Activated CD8-positive, alpha-beta memory T cell treated with anti-CD3 and anti-CD28 coated beads for 48 hours (primary cell): ENCODE measurements at places on chromosomes 1 and 21.

DNA sequence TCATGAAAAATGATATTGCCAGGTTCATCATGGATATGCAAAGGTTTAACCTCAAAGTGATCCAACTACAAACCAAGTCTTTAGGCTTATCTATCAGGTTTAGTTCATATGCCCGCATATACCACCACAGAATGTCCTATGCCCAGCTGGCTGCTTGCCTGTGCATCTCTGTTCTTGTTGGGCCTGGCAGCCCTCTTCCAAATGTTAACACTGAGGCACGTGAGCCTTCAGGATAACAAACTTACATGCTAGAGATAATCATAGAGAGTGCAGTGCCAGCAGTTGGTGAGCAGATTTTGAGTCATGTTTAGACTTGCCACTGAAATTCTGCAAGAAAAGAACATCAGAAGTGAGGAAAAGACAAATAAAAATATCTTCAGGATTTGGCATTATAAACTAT lies 607.9 kb upstream of the TMPRSS15 start:
- DNase-seq, result no peak

DNA sequence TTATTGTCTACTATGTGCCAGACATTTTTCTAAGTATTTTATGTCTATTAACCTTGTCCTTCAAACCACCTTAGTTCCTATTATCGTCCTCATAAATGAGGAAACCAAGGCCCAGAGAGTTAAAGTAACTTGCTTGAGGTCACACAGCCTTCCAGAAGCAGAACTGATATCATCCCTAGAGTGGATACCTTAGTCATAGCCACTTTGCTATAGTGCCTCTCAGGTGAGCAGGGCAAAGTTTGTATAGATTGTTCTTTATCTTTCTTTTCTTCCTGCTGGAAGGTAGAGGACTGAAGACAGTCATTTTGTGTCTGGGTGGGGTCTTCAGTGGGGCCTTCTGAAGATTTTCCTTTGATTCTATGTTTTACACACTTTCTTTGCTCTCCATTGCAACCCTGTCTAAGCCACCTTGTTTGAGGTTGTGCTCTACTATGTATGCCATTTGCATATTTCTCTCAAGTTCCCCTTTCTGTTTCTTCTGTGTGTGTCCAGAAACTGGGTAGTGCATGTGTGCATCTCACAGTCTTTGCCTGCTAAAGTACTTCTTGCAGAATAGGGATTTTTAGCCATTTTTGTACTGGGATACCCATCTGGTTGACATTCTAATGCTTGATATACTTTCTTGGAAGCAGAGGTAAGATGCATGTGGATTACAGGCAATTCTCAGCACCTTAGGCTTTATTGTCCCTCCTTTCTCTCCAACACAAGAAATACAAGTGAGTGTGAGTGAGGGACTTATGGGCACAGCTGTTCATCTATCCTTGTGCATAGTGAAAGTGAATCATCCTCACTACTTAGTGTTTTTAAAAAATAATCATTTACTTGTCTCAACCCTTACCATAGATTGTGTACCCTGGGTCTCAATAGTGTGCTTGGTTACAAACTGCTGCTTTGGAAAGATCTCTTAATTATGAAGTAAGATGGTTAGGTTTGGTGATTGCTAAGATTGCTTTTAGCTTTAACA lies 207.6 kb upstream of the HMCN1 start:
- DNase-seq, result no peak

GRCh38 chr1:21022279-21023040 lies 154.2 kb downstream of the EIF4G3 start:
- DNase-seq, result no peak

- no peak for DNase-seq
Observed at GRCh38 chr1:33377756-33378155, 53.1 kb downstream of the PHC2 start.

DNA sequence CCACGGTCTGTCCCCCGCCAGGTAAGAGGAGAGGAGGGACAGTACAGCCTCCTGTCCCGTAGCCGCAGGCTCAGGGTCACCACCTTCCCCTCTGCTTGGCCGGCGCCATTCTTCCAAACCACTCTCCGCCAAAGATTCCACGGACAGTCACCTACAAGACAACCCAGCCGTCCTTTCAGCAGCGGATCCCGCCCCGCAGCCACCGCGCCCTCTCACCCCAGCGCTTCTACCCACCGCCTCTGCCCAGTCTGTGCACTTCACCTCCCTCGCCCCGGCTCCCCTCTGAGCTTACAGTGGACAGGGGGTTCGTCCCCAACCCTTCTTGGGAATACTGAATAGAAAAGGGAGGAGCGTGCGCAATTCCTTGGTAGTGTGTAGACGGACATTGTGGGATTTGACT lies 319.6 kb downstream of the FAM72C start:
- no peak for DNase-seq

DNA sequence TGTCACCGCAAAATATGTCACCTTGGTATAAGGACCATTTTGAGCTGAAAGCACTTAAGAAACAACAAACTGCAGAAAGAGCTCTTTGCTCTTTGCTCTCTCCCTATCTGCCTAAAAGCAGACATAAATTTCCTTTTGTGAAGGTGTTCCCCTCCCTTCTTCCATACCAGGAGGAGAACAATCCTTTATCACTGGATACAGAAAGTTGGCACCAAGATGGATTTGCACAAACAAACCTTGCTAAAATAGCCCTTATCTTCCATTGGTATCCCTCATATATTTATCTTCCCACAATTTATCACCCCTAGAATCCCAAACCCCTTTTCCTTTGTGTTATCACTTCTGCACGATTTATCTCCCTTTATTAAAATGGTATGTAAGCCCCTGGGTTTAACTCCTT lies 51.4 kb downstream of the DPYD start:
- no peak for DNase-seq

DNA sequence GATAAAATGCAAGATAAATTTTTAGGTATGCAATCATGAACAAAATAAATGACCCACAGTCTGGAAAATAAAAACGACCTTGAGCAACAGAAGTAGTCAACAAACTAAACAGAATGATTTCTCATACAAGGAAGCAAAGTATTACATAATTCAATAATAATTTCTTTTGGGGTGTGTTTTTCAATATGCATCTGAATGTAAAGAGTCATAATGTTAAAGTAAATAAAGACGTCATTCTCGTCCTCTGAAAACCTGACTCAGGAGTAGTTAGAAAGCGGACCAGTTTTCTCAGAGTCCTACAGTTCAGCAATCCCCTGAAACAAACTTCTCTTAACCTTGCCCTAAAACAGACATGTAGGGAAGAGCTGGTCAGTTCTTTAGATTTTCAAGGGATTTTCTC lies 18.6 kb downstream of the CDC42BPA start:
- DNase-seq, result no peak

GRCh38 chr1:47774986-47775834 lies 222.0 kb downstream of the TRABD2B start:
- DNase-seq, result no peak

DNA sequence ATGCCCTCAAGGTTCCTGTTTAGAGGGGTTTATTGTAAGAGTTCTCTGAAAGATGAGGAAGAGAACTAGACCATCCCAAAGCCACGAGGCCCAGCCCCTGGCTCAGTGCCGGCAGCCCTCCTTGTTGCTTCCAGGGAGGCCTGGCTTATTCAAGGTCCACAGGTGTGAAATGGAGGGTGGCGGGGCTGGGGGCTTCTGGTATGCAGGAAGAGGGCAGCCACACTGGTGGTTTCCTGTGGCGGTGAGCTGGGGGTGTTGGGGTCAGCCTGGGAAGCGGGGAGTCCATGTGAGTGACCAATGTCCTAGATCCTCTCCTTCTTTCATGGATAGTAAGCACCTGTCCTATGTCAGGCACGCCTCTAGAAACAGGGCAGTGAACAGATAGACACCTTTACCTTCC lies 138.2 kb downstream of the CAMTA1 start:
- DNase-seq, result no peak

GRCh38 chr1:59682396-59683080 lies 132.2 kb upstream of the HOOK1 start:
- no peak for DNase-seq

GRCh38 chr1:15260418-15261154 lies 13.6 kb downstream of the FHAD1 start:
- no peak for DNase-seq

GRCh38 chr1:226128487-226129075 lies 58.0 kb downstream of the ACBD3 start:
- DNase-seq, result no peak

- peak; percentile 99 for DNase-seq
Observed at GRCh38 chr1:85259118-85259911, at the start of gene C1orf52. Gene C1orf52 (minus strand): TSS chr1:85259662. CDS start chr1:85259633, 29 bp downstream.

DNA sequence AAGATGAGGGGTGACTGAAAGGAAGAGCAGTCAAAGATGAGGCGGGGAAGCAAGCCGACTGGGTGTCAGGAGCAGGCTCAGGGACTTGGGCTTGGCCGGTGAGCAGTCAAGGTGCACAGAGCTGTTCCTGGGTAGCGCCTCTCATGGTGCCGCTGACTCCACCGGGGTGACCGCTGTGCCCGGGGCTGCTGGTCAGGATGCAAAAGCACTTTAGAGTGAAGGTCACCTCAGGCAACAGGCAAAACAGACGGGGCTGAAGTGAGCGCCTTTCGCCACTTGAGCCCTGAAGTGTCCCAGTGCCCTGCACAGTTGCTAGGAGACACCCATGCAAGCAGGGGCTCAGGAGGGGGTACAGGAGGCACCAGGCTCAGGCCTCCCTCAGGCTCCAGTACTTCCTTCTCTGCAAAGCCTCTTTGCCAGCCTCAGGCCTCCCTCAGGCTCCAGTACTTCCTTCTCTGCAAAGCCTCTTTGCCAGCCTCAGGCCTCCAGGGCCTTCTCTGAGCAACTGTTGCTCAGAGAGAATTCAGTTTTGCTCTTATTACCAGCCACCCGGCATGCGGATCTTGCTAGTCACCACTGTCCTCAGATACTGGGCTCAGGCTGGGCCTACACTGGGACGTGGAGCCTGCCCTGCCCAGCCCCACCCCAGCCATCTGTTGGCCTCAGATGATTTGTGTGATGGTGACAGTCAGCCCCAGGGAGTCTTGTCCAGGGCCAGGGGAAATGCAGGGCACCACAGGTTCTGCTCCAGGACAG lies 99.7 kb upstream of the IRF2BP2 start:
- DNase-seq, result no peak

DNA sequence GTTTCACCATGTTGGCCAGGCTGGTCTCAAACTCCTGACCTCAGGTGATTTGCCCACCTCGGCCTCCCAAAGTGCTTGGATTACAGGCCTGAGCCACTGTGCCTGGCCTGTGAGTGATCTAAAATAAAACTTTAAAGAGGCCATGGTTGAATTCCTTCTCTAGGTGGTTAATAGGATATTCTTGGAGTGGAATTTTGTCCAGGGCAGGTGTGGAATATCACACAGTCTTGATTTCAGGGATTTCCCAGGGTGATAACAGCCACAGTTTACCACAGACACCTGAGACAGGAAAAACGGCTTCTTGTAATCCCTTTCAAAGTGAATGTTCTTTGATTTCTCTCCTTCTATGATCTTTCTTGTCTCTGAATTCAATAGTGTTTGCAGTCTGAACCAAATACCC lies 32.1 kb upstream of the C1orf21 start:
- no peak for DNase-seq

DNA sequence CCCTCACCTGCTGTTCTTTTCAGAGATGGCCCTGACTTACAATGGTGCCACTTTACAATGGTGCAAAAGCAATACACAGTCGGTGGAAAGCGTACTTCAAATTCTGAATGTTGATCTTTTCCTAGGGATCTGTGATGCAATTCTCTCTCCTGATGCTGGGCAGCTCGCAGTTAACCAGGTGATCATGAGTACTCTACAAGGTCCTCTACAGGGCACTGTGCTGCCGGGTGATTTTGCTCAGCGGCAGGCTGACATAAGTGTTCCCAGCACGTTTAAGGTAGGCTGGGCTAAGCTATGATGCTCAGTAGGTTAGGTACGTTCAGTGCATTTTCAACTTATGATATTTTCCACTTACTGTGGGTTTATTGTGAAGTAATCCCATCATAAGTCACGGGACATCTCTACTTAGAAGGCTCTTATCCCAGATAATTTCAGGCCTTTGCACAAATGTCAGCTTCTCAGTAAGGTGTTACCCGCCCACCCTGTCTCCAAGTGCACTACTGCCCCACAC lies 126.5 kb downstream of the KCNN3 start:
- no peak for DNase-seq

- no peak for DNase-seq
Observed at GRCh38 chr1:119467857-119468668, 38.9 kb upstream of the HSD3B1 start.

GRCh38 chr1:36446271-36446670 lies 4.0 kb downstream of the OSCP1 start:
- DNase-seq, result no peak

DNA sequence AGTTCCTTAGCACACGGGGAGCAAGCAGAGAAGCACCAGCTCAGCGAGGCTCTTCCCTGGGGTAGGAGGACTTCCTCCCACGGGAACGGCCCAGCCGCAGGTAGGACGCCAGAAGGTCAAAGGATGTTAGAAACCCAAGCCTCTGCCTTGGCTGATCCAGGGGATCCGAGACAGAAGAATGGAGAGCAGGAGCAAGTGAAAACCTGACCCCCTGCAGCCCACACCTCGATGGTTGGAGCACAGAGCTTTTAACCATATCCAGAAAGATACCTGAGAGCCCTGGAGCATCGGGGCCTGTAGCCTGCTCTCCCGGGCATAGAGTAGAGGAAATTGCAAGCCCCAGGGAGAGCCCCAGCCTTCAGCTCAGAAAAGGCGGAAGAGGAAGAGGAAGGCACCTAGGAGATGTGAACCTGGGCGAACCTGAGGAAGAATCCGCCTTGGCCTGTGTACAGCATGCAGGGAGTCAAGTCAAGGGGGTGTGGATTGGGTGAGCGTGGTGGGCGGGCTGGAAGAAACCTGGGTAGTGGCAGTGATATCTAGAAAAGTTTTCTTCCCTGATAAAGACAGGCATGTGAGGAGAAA lies 76.3 kb downstream of the PSMG1 start:
- no peak for DNase-seq

GRCh38 chr1:99623554-99623953 lies 22.4 kb upstream of the PALMD start:
- no peak for DNase-seq

GRCh38 chr1:27606708-27607238 lies 2.8 kb upstream of the AHDC1 start:
- no peak for DNase-seq

DNA sequence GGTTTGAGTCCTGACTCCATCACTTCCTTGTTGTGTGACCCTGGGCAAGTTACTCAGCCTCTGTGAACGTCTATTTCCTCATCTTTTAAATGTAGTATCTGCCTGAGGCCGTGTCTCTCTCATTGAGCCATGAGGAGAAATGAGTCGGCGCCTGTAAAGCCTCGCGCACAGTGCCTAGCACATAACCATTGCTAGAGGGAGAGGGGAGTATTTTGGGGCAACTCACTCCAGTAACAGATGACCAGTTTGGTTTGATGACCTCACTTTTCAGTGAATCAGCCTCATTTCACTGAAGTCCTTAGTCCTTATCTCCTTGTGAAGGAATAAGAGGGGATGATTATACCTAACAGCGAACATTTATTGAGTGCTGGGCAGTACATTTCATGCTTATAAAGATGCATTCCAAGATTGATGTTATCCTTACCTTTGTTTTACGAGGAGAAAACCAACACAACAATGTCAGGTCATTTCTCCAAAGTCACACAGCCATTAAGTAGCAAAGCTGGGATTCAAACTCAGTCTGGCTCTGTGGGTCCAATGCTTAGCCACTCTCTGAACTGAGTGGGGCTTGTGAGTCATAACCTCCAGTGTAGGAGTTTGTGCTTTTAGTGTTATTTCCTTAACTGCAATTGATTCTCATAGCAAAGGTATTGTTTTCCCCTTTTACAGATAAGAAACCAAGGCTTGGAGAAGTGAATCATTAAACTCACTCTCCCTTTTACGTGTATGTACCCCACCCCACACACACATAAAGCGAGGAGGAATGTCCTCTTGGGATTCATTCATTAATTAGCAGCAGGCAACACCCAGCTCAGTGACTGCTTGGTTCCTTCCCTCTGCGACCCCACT lies 25.9 kb downstream of the KCNC4 start:
- DNase-seq, result no peak
